ENCODE measurements at places on chromosomes 7 and 10.
A peak's percentile ranks its signal among the peaks of the same experiment; 100 is the strongest.

GRCh38 chr7:11831736-11832495 lies at the start of gene THSD7A:
THSD7A (minus strand) TSS chr7:11832198; CDS start chr7:11831946, 252 bp downstream.
- peak; percentile 30 for DNase-seq

DNA sequence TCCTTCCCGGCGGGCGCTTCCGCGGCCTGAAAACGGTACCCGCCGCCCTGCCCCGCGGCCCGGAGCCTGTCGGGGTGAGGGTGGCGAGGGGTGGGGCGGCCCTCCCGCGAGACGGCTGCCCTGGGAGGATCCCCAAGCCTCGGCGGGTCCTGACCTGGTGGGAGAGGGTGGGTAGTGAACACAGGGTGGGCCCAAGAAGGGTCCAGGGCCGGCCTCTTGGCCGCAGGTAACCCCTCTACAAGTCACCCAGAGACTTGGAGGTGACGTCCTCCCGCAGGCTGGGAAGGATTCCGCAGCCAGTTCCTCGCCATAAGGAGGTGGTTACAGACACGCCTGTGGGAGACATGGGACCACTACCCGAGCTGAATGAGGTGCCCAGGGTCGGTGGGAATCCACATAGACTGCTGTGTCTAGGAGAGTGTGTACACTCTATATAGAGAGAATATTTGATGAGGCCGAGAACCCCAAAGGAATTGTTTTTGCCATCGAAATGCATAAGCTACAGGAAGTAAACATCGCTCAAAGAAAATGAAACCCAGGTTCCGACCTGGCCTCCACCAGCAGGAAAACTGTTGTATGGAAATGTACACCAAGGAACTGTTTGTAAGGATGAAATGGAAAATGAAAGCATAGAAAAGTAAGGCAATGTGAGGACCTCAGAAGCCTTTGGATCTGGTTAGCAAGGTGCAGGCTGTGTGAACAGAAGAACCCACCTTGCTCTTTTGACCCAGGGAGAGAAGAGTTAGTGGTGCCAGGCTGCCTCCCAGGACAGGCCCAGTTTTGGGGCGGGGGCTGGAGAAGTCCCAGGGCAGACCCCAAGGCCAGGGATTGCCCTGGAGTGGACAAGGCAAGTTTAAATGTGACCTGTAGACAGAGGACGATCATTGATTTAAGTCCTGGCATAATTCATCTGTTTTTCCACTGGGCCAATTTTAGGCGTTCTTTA lies 659 bp downstream of the OPTN start:
- DNase-seq, result peak; percentile 34

DNA sequence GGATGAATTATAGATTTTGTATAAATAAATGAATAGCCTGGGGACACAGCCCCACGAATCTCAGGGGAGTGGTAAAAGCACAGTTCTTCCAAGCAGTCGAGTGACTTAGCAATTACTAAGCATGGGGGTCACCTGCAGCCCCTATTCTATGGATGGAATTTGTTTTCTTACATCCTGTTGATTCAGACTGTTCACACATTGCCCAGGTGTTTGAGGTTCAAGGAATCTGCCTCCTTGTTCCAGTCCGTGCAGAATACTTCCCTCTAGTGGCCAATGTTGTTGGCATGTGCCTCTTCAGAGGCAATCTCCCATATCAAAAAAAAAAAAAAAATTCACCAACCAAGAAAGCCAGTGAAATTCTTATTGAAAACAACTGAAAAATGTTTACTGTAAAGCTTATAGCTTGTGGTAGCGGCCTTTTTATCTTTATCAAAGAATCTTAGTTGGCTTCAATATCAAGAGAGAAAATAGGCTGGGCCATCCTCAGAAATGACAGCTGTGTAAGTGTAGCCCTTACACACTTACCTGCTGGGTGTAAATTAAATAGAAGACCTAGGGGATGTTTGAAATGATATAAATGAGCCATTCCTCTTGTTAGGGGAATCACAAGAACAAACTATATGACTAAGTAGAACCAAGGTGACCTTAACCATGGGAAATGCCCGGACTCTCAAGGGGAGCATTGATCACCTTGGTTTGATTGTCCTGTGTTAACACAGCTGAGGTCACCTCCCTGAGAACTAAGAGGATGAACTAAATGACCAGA lies 7.8 kb downstream of the LIPM start:
- peak; percentile 52 for DNase-seq

DNA sequence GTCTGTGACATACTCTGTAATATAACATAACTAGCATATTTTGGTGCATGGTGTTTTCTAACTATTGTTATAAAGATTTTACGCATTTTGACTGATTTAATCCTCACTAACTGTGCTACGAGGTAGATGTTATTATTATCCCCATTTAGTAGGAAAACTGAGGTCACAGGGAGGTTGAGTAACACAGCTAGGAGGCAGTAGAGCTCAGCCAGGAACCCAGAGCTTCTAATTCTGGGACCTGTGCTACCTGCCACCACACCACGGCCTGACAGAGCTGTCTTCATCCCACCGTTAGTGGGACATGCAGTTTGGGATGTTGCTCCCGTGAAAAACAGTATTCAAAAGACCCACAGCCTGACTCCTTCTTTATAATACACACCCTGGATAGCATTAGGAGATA lies 962.5 kb downstream of the CNTNAP2 start:
- no peak for DNase-seq

- DNase-seq, result no peak
These were observed 10.4 kb upstream of the ZNF22 start for GRCh38 chr10:44990302-44990655.

DNA sequence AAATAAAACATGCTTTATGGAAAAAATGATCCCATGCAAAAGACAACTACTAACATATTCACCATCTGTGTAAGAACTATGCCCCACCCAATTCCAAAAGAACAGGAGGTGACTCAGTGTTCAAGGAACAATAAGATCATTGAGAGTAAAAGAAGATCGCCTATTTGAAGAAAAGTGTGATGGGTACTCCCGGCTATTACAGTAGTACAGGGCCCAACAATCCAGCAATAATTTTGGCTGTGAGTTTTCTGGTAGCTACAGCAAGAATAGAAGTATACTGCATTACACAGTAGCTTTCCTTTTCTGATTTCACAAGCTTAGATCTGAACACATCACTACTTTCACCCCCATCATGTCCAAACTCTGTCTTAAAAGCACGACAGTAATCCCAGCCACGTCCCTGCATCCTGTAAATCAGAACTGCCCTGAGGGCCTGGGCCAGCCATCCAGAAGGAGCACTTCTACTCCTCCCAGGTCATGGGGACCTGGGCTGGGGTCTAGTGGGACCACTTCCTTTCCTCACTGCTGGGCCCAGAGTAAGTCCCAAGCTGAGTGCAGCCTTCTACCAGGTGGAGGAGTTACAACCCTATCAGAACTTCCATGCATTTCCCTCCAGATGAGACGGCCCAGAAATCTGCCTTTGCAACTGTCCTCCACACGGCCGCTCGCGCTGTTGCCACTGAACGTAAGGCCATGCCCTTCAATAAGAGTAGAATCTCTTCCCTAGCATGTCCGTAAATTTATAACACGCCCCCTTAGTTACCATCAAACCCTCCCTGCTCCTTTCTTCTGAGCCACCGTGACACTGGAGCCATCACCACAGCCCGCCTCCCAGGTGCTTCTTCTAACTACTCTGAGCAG lies 7.9 kb downstream of the ESYT2 start:
- DNase-seq, result peak; percentile 81

- DNase-seq, result no peak
These were observed 121.9 kb downstream of the RALA start for GRCh38 chr7:39745320-39745719.

DNA sequence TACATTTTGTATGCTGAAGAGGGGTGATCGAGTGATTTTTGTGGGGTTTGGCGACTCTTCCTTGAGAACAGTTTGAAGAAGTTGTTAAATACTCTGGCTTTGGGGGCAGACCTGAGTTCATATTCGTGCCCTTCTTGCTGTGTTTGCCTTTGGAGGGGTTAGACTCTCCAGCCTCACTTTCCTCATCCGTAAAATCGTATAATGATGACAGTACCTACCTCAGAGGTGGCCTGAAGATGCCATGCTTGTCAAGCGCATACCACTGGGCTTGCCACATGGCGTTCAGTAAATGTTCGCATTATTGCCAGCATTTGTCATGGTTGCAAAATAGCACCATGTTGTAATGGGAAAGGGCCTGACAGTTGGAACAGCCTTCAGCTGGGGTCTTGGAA lies 1.3 kb downstream of the STK17A start:
- peak; percentile 50 for DNase-seq

GRCh38 chr10:126210051-126210651 lies 178.1 kb downstream of the ADAM12 start:
- DNase-seq, result no peak

GRCh38 chr7:40204581-40204980 lies 69.8 kb downstream of the SUGCT start:
- no peak for DNase-seq

DNA sequence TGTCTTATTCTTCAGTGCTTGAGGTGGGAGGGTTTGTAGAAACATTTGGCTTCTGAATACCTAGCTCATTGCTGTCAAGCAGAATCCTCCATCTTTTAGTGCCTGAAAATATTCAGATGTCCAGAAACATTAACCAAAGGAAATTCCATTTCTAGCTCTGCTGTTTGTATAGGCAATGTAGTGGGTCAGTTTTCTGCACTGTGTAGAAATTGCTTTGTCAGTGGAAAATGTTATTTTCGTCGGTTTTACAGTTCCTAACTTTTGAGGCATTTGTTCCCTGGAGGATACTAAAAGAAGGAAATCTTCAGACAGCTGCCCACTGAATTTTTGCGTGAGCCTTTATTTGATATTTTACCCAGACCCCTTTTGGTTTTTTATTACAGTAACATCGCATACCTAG lies 143.4 kb downstream of the TPST1 start:
- DNase-seq, result no peak

DNA sequence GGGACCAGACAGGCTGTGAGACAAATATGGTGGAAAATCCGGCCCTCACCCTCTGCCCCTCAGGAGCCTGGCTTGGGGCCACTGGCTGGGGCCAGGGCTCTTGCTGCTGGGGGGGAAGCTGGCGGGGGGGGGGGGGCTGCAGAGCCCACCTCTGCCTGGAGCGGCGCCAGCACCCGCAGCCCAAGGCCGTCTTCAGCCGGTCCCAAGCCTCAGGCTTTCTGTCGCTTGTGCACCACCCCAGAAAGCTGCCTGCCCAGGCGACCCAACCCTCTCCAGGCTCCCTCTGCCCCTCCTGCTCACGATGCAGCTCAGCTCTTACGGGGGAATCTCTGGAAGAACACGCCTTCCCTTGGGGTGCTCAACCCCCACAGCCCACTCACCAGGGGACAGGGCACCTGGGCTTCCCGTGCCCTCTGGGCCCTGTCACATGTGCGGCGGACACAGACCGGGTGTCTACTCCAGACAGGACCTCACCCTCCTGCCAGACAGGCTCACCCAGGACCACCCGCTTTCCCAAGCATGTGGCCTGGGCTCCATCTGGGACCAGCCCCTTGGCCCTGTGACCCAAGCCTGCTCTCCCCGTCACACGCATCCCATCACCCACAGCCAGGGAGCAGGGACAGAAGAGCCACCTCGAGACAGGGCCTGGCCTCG lies 43.9 kb downstream of the DPYSL4 start:
- no peak for DNase-seq

DNA sequence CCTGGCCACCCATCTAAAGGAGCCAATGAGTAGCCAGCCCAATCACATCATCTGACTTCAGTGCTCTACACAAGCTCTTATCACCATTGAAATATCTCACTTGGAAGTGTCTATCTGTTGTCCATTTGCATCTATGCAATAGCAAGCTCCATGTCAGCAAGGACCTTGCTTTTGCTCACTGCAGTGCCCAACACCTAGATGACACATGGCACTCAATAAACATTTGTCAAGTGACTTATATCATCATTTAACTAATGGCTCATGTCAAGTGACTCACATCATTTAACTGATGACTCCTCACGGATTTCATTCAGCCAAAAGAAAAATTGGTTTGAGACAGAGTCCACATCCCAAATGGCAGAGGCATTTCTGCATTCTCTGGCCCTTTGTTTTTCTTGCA lies 92.9 kb upstream of the ADAM12 start:
- no peak for DNase-seq

DNA sequence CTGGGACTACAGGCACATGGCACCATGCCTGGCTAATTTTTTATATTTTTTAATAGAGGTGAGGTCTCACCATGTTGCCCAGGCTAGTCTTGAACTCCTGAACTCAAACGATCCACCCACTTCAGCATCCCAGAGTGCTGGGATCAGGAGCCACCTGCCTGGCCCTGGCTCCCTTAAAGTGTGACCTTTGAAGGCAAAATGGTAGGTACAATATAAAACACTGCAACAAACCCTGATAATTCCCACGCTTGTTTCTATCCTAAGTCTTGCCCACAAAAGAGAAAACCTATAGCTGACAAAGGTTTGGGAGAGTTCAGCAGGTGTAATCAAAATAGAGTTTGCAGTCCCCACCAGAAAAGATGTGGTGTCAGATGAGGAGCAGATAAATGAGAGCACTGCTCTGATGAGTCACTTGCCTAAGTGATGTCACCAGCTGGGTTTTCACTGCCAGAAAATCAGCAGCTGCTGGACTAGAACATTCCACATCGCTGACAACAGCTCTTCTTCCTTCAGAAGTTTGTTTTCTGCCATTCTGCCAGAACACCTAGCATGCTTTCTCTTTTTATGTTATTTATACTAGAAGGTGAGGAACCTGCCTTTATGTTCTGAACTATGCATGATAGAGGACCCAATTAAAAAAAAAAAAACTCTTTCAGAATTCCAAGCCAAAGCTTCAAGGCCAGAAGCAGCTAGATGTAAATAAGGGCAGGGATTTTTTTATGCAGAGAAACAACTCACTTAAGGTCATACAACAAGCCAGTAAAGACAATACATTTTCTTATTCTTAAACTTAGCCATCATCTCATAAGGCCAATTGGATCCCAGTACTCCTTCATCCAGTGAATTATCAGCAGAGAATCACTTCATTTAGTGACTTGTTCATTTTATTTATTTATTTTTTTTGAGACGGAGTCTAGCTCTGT lies 18.0 kb downstream of the PURB start:
- peak; percentile 93 for DNase-seq

DNA sequence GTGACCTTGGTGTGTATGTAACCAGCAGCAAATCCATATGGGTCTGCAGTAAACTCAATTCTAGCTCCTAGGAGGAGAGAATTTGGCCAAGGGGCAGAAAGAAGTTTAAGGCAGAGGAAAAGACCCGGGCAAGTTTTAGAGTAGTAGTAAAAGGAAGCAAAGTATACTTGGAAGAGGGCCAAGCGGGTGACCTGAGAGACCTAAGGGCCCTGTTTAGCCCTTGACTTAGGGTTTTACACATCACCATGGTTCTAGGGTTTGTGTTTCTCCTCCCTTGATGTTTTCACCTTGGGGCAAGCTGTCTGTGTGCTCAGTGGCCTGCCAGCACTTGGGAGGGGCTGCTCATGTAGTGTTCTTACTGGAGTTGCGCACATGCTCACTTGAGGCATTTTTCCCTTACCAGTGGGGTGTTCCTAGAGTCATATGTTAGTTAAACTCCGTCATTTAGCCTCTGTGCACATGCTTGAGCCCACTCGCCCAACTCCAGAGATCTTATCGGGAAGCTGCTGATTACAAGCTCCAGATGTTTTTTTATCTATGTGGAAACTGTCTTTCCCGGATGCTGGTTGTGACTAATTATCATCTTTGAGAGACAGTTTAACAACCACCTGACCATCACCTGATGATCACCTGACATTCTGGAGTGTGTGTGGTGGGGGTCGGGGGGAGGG lies 137.6 kb upstream of the PRSS1 start:
- DNase-seq, result peak; percentile 49

GRCh38 chr7:30185496-30185895 lies 50.7 kb downstream of the MTURN start:
- DNase-seq, result no peak
